ENCODE measurements at places on chromosomes 12 and 14.
A peak's percentile ranks its signal among the peaks of the same experiment; 100 is the strongest.

GRCh38 chr14:91927191-91927590 is 20.3 kb downstream of the FBLN5 start:
- DNase-seq: no peak

GRCh38 chr12:89890161-89890560 is 181.5 kb upstream of the ATP2B1 start:
- no peak for DNase-seq

GRCh38 chr12:107967170-107967569 is 161.9 kb upstream of the WSCD2 start:
- DNase-seq: no peak

GRCh38 chr12:15334225-15334624 is 11.9 kb downstream of the PTPRO start:
- DNase-seq: no peak

DNA sequence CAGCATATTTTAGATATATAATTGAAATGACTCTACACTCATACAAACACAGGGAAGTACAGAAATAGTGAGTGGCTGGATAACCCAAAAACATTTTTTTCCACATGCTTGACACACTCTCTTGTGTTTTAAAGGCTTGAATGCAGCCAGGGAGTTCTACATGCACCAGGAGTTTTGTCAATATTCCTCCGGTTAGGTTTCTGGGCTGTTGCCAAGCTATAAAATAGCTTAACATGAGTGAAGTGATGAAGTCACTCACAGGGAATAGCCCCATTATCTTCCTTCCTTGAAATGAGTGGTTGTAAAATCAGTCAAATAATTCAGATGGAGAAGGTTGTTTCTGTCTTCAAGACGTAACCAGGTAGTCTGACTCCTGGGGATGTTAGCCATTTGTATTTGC is 582.7 kb downstream of the SLC6A15 start:
- DNase-seq: no peak

GRCh38 chr12:52023976-52024688 is 17.4 kb downstream of the TAMALIN start:
- no peak for DNase-seq

DNA sequence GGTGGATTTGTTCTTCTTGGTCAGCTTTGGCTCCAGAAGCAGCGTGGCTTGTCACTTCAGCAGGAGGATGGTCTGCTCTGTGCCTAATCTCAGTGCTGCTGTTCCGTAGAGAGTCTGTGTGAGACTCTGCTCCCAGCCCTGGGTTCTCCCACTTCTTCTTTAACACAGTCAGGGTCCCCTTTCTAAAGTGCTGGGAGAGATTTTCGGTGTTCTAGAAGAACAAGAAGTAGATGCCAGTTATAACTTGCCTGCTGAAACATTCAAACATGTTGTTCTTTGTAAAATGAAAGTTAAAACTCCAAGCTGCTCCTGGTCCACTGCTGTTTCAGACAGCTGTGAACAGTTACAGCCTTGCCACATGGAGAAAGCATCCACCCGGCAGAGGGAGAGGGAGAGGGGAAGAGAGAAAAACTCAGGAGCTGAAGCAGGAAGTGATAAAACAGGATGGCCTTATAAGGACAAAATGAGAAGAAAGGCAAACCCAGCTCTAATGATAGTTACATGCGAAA is 55.2 kb upstream of the CERS5 start:
- DNase-seq: no peak

DNA sequence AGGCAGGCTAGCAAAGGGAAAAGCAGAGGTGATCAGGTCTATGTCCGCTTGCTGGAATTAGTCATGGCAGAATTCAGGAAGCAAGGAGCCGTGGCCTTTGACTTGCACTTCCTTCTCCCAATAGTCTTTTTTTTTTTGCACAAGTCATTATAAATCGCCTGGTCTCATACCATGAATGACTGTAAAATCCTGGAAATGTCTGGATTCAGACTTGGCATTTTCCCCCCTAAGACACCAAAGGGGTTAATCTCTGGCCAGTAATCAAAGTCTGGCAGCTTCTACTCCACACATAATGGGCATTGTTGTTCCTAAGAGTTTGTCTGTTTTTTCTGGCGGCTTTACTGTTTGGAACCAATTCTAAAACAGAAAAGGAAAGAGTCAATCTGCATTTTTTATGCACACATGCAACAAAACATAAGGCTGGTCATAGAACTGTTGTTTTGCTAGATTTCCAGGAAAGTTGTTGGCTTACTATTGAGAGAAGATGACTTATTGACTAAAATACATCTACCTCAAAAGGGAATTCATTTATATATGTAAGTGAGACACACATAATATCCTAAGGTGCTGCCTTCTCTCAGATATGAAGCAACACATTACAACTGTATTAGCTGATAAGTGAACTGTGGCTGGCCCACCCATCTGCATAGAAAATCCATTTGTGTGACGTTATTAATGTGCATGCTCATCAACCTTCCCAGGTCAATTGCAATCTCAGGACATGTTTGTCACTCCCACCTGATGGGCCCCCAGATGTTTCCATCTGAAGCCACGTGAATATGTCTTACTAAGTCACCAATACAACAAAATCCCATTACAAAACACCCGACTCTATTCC is 157.3 kb downstream of the BTG1 start:
- no peak for DNase-seq

DNA sequence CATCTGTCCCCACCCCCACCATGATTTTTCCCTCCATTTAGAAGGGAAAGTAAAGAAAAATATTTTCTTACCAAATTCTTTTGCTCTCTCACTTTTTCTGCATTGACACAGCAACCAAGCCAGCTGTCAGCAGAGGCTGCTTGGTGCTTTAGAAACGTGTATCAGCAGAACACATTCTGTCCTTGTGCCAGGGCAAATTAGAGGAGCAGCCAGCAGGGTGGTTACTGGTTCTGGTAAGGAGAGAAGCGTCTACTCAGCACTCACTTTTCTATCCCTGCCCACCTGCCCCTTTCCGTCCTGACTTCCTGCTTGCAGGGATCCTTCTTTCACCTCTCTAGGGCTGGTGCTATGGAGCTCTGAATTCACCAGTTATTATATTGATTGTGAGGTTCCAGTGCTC is 327.5 kb upstream of the PDE3A start:
- no peak for DNase-seq

DNA sequence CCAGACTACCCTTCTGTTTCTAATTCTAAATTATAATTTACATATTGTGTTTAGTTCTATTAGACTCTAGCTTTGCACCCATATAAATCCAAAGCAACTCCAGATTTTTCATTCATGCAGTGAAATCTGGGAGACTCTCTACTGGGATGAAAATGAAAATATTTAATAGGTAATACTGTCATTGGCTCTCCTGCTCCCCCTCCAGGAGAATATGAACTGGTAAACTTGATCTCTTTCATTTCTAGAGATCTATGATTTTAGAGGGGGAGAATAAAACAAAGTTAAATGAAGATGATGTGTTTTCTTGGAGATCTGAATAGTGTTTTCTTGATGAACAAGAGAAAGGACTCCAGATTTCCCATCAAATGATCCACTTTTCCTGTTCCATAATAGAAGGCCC is 104.3 kb upstream of the TMCC3 start:
- DNase-seq: no peak

DNA sequence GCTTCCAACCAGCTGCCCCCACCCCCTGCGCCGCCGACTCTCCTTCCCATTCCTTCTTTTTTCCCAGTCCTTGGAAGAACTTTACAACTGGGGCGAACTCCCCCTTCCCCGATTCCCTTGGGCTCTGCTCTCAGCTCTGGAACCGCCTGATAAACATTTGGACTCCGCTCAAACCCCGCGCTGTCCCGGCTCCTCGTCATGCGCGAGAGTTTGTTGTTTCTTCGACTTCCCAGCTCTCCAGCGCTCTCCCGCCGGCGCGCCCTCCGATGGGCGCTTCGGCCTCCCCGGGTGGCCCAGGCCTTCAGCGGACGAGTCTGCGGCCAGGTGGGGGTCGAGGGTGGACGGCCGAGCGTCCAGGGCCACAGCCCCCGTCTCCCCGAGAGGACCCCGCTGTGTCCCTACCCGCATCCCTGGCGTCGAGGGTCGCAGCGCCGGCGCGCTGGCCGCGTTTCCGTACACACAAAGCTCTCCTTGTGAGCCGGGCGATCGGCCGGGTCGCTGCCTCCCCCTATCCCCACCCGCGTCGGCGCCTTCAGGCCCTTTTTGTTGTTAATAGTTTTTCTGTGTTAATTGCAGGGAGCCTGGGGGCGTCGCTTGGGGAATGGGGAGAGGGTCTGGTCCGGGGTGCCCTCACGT is 847 bp downstream of the MMP14 start:
- peak; percentile 25 for DNase-seq

DNA sequence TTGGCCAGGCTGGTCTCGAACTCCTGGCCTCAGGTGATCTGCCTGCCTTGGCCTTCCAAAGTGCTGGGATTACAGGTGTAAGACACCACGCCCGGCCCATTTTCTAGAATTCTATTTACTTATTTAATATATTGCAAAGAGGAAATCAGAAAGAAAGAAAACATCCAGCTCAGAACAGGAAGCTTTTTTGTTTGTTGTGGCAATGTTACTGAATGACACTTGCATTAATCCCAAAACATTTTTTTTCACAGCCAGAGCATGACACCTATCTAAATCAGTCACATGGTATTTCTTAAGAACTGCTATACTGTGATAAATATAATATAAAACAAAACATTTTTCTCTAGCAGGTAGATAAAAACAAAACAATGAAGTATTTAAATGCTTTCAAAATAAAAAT is 12.6 kb downstream of the CFL2 start:
- DNase-seq: no peak

DNA sequence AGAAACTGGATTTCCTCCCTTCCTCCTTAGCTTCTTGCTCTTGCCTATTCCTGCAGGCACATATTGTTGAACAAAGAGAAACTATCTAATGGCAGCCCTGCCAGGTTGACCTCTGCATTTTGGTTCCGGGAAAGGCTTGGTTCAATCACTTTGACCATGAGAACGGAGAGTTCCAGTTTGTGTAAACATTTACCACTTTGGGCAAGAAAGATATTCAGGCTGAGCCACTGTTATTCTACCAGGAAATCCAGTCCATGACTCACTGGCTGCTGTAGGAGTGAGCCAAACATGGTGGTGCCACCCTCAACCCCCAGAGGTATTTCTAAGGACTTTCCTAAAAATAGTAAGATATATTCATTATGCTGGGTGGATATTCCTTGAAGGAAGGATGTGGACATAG is 242.2 kb upstream of the OR4E1 start:
- DNase-seq: no peak

DNA sequence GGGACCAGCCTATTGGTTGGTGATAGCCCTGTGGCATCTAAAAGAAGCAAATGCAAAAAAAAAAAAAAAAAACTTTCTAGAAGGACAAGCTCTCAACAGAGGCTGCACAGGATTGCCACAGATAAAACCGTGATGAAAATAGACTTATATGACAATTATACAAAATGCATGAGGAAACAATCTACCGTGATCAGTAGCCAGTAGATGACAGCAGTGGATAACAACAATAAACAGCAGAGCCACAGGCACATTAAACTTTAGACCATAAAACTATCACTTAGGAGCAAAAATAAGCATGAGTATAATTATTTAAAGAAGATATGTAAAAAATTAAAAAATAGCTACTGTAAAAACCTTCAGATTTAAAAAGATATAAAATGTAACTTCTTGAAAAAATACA is 183.5 kb upstream of the ABCD2 start:
- DNase-seq: no peak

GRCh38 chr12:53676656-53677015 is 753 bp upstream of the ATP5MC2 start:
- DNase-seq: no peak

DNA sequence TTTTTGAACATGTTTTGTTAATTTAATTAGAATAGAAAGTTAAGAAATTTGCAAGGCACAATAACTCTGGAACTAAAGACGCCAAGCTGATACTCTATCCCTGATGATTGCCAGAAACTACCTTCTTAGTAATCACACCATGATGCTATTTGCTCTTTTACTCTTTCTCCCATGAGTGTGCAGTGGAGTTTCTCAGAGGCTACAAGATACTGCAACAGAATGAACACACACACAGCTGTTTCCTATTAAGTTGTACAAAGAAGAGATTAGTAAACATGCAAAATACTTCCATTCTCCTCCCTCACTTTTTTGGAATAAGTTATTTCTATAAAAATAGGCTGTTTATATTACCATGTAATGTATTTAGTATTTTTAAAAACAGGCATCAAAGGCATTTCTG is 1367.5 kb downstream of the AACS start:
- DNase-seq: no peak

GRCh38 chr14:81633496-81633895 is 99.8 kb upstream of the SEL1L start:
- DNase-seq: no peak

GRCh38 chr12:49330032-49330619 is 6.9 kb downstream of the C1QL4 start:
- no peak for DNase-seq

DNA sequence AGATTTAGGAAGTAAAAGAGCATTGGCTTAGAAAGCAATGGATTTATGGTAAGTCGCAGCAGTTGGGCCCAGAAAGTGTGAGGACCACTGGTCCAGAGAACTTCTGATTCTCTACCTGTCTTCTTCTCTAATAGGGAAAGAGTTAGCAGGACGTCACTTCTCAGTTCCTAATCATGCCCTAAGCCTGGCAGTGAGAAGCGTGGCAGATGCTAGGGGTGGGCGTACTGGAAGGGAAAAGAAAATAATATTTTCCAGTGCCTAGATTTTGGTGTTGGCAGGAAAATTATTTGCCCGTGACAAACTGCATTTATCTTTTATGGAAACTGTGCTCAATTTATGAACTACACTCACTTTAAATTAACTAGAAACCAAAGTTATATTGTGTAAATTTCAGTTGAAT is 212.3 kb downstream of the PPFIA2 start:
- DNase-seq: no peak

- no peak for DNase-seq
These were observed 201.9 kb downstream of the FOXN3 start for GRCh38 chr14:89215114-89215513.

GRCh38 chr12:12684375-12685106 is 11.4 kb downstream of the GPR19 start:
- peak; percentile 96 for DNase-seq

DNA sequence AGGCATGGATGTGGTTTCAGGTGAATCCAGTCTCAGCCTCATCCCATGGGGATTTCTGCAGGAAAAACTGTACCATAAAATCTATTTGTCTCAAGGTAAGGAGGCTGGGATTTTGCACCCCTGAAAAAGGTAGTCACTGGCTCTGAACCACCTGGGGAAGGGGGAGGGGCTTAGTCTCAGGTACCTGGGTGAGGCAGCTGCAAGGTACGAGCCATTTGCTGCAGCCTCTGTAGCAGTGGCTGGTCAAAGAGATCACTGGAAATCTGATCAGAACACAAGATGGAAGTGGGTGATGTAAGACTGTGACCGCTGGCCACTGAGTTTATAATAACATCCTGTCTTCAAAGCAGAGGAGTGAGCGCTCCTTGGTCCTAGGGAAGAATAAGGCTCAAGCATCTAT is 209.9 kb upstream of the NOS1 start:
- no peak for DNase-seq

- no peak for DNase-seq
These were observed 49.4 kb downstream of the LTBP2 start for GRCh38 chr14:74562515-74563232.

DNA sequence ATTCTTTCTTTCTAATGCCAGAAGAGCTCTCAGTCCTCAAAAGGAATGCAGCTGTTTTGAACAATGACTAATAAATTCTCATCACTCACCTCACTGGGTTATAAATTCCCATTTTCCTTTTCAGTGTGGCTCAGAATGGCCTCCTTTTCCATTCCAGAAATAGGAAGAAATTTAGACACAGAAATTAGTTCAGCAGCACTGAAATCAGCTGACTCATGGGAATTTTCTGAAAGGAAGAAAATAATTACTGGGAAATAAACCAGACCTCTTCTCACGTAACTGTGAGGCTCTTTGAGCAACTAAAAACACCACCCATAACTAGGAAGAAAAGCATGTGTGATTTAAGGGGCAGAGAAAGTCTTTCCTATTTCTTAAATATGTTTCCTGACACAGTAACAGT is 23.8 kb downstream of the CD163 start:
- no peak for DNase-seq

All from NCI-H1105 (cell line).